Renal pelvis (tissue), 12 donors: ENCODE measurements at places on chromosomes 3 and 15. TPM values are rescaled to one million over a fixed set of nuclear protein-coding genes. Genes with fewer than 3 reads are reported as not detected.

Gene HTR3E
- polyA plus RNA-seq: 0.07 TPM

GRCh38 chr3:45595364-45596195, 1.0 kb downstream of the LIMD1 start:
- DNase-seq: no peak

- DNase-seq: no peak
Measured at GRCh38 chr3:72186400-72186855, 401.5 kb upstream of the PROK2 start.

Gene PLSCR2
- polyA plus RNA-seq: 1.4 TPM

Gene CYP1A1
- polyA plus RNA-seq: not detected

GRCh38 chr15:64507293-64507802, 47.0 kb downstream of the ZNF609 start:
- DNase-seq: peak; percentile 77

Gene GHSR
- not detected for polyA plus RNA-seq

DNA sequence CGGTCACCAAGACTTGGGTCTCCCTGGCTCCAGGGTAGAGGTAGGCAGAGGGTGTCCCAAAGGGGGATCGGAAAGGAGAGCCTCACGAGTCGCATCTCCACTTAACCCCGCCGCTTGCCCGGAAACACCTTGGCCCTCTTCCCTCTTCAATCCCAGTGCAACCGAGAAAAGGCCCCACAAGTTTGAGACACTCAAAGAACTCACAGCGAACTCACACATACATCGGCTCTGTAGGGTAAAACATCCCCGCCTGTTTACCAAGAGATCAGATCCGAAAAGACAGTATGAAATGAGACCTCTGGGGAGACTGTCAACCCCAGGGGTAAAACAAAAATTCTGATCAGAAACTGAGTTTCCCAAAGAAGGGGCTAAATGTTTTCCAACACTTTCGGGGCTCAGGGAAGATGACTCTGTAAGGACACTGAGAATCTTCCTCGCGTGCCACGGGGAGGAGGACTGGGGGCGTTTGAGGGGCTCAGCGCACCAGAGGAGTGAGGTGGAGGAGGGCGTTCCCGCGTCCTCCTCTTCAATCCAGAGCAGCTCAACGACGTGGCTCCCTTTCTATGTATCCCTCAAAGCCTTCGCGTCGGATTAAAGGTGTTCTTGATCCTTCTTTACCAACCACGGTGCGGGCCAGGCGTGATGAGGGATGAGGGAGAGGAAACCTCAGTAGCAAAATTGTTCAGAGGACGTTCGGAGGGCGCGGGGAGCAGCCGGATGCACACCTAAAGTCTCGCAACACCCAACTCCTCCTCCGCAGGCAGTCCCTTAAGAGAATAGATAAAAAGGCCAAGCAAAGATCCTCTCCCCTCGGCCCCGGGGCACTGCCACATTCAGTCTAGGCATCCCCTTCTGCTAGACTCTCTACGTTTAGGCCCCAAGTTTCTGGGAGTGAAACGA, 3.7 kb downstream of the WNT5A start:
- DNase-seq: no peak

DNA sequence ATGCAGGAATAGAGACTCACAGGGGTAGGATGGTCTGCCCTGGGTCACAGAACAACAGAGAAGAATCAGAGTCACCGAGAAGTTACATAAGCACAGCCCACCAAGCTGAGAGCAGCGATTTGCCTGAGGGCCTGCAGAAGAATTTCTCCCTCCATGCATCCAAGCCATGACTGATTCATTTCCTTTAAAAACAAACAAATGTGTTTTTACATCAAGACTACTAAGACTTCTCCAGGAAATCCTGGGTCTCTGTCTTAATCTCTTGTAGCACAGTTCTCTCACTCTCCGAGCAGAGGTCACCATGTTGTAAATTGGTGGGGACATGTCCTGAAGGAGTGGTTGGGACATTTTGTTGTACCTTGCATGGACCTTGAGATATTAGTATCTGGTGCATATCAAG, 159.8 kb downstream of the THSD4 start:
- DNase-seq: no peak

Gene LTK
- polyA plus RNA-seq: 2.7 TPM

- no peak for DNase-seq
Measured at GRCh38 chr3:154062513-154062912, 58.7 kb upstream of the ARHGEF26 start.

Gene TNFAIP8L3
- polyA plus RNA-seq: 1.9 TPM

GRCh38 chr3:72595376-72595775, 252.9 kb downstream of the SHQ1 start:
- no peak for DNase-seq

DNA sequence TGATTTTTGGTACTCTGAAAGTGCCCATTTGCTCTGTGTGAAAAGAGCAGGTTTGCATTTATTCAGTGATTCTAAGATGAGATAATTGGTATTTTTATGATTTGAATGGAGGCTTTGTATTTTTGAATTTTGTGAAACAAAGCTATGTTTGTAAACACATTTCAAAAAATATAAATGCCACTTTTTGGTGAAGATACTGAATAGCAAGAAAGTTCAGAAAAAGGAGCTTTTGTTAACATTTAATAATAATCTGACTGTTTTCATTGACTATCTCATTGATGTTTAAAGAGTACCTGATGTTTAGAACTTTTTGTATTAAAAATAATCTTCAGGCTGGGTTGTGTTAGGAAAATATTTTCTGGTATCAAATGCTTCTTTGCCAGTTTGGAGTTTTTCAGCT, 23.7 kb downstream of the TCF12 start:
- no peak for DNase-seq

DNA sequence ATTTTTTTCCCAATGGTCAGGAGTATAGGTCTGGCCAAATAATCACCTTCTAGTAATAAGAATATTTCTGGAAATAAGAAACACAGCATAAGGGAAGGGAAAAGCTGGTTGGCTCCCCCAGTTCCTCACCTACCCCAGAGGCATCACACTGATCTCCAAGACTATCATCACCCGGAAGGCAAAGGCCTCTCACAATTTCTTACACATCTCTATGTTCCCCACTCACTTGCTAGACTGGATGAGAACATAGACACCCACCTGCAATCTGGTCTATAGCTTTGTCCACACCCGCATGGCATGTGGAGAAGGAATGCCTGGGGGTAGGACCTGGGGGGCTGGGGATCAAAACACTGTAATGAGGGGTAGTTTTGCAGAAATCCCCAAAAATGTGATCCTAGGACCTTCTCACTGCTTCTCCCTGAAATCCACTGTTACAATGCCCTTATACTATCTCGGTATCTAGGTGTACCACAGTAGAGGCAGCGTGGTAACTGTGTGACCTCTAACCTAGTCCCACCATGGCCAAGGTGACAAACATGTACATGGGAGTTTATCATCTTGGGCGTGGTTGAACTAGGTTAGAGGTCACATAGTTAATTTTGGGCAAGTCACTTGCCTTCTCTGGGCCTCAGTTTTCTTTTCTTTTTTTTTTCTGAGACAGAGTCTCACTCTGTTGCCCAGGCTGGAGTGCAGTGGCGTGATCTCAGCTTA, 29.5 kb upstream of the NRROS start:
- DNase-seq: no peak

DNA sequence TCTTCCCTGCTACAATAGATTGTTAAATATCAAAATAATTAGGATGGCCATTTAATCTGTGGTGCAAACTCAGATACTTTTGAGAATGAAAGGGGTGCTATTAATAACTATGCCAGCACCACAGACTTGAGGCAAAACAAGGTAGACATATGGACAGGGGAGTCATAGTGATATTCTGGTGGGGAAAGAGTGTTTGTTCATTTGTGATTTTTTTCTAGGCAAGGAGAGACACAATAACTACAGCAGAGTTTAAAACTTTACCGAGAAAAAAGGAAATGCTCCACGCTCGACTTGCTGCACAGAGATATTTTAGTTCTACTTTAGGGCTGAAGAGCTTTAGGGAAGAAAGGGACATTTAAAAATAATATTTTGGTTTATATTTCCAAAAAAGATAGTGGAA, 611.2 kb upstream of the GRM7 start:
- DNase-seq: no peak

DNA sequence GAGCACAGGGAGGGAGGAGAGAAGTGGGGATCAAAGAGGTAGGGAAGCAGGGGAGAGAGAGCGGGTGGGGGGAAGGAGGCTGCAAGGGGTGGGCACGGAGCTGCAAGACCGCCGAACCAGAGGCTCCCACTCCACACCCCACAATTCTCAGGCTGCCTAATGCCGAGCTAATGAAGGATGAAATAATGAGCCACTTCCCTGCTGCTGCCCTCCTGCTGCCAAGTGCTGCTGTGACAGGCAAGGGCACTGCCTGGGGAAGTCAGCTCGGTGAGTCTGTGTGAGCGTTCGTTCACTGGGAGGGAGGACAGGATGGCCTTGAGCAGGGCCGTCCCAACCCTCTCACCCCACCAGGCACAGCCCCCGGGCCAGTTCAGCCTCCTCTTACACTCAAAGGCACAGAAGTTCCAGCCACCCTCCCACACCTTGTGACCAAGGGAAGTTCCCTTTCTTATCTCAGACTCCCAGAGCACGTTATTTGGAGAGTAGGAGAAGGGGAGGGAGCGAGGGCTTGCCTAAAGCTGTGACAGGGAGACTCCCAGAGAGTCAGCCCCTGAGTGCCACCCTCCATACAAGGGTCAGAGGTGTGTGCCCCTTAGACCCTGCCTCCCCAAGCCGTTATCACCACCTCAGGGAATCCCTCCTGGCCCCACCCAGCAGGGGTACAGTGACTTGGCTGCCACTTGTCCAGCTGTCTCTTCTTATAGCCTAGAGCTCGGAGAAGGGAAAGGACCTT, 12.4 kb downstream of the GLYCTK start:
- no peak for DNase-seq

- no peak for DNase-seq
Measured at GRCh38 chr15:88337993-88338392, 81.5 kb upstream of the NTRK3 start.

Gene TRH
- polyA plus RNA-seq: 0.36 TPM

- no peak for DNase-seq
Measured at GRCh38 chr15:97866959-97867358, 93.5 kb upstream of the ARRDC4 start.

DNA sequence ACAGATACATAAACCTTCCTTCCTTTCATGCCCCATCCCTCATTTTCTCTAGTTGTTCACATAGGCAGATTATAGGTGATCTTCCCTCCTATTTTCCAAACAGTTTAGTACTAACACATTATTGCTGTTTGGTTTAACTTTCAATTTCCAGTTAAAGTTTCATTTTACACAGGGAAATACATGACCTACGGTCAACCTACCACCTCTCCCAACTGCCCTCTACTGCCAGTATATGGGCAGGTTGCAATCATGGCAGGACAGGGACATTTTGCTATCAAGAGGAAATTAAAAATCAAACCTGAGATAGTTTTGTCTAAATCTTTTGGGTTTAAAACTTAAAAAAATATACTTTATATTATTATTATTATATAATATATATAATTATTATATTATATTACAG, 26.1 kb upstream of the TFDP2 start:
- no peak for DNase-seq
